Liver (tissue), 10 donors: ENCODE measurements at places on chromosomes 6 and 20. TPM values are rescaled to one million over a fixed set of nuclear protein-coding genes. Genes with fewer than 3 reads are reported as not detected.

DNA sequence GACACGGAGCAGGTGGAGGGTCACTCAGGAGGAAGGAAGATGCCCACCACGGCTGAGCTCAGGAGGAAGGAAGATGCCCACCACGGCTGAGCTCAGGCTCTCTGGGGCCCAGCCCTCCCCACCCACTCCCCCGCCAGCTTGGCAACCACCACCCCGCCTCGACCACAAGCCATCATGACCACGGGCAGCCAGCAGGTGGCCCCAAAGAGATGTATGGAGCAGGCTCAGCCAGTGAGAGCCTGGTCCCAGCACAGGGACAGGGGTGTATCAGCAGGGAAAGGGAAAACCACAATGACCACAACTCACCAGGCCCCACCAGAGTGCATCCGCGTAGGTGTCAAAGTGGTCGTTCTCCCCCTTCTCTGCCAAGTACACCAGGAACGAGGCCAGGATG, 30.4 kb downstream of the KCNQ2 start:
- no peaks in the 10 kb centered on the region for H3K4me1 ChIP-seq
- DNase-seq, result peak; percentile 37
- no peaks in the 10 kb centered on the region for H3K27me3 ChIP-seq
- no peak overlapping the region for H3K27ac ChIP-seq
- no peaks in the 10 kb centered on the region for H3K36me3 ChIP-seq

HLA-DOA gene
- polyA plus RNA-seq, result 0.69 TPM

GRCh38 chr6:23704479-23705052, 421.4 kb upstream of the NRSN1 start:
- H3K4me3 ChIP-seq, result no peak overlapping the region
- H3K36me3 ChIP-seq, result no peaks in the 10 kb centered on the region
- no peaks in the 10 kb centered on the region for H3K4me1 ChIP-seq
- no peaks in the 10 kb centered on the region for H3K27me3 ChIP-seq
- H3K27ac ChIP-seq, result no peak overlapping the region
- no peak for DNase-seq

PXT1 gene
- polyA plus RNA-seq, result not detected

GRCh38 chr6:43454696-43455530, 435 bp downstream of the DLK2 start:
- H3K36me3 ChIP-seq, result peaks cover 9% of the 10 kb centered on the region
- DNase-seq, result peak; percentile 85
